ENCODE measurements at places on chromosomes 6 and 20. TPM values are rescaled to one million over a fixed set of nuclear protein-coding genes. Genes with fewer than 3 reads are reported as not detected.
A peak's percentile ranks its signal among the peaks of the same experiment; 100 is the strongest.

DNA sequence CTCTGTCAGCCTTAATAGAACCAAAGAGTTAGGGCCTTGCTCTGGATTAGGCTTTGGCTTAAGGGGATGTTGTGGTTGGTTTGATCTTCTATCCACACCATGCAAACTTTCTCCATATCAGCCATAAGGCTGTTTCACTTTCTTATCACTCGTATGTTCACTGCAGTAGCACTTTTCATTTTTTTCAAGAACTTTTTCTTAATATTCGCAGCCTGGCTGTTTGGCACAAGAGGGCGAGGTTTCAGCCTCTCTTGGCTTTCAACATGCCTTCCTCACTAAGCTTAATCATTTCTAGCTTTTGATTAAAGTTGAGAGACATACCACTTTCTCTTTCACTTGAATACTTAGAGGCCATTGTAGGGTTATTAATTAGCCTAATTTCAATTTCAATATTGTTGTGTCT, 193.1 kb downstream of the NRN1 start:
- no peak for DNase-seq

Gene RNF39
- polyA plus RNA-seq, result not detected

Gene EGFL8
- 9.8 TPM for polyA plus RNA-seq

- DNase-seq, result peak; percentile 7
Observed at GRCh38 chr6:109237077-109237985, 142.0 kb downstream of the CEP57L1 start.

GRCh38 chr20:2446845-2447244, 23.7 kb downstream of the SNRPB start:
- DNase-seq, result no peak

Gene NR2E1
- polyA plus RNA-seq, result not detected

Gene EPPIN
- polyA plus RNA-seq, result not detected

- no peak for DNase-seq
Observed at GRCh38 chr6:45486736-45487135, 109.0 kb upstream of the SUPT3H start.

GRCh38 chr6:34157236-34157830, 11.4 kb upstream of the GRM4 start:
- DNase-seq, result no peak

DNA sequence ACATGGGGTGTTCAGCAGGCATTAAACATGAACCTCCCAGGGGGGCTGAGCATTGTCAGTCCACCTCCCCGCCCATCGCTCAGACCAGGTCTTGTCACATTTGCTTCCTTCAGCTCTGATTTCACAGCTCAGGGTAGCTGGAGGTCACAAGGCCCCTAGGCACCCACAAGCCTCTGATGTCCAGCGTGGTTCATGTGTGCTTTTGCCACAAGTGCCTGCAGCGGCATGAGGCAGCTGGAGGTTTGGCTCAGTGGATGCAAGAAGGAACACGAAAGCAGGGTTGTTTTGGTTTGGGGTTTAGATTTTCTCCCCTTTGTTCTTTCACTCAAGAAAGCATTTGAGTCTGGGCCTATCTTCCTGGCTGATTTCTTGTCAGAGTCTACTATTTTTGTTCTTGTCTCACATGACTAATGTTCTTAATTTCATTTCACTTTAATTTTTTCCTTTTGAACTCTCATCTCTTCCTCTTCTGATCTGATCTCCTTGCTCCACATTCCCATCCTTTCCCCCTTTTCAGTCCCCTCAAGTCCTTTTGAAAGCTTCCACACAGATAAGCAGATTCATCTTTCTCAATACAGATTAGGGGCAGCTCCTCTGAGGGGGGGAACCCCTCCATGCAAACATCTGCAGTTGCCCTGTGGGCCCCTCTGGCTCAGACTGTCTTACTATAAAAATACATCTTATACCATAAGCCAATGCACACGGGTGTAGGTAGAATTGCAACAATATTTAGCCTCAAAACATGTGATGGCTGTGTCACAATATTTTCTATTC, 68.1 kb upstream of the CEP85L start:
- DNase-seq, result no peak

GRCh38 chr6:22023937-22024336, 272.9 kb downstream of the PRL start:
- no peak for DNase-seq

Gene RAET1L
- not detected for polyA plus RNA-seq

GRCh38 chr6:64084185-64084663, 448.6 kb downstream of the PHF3 start:
- DNase-seq, result no peak

Gene AGER
- 4.6 TPM for polyA plus RNA-seq

Gene FOXA2
- polyA plus RNA-seq, result not detected

Gene MTG2
- 22.2 TPM for polyA plus RNA-seq

DNA sequence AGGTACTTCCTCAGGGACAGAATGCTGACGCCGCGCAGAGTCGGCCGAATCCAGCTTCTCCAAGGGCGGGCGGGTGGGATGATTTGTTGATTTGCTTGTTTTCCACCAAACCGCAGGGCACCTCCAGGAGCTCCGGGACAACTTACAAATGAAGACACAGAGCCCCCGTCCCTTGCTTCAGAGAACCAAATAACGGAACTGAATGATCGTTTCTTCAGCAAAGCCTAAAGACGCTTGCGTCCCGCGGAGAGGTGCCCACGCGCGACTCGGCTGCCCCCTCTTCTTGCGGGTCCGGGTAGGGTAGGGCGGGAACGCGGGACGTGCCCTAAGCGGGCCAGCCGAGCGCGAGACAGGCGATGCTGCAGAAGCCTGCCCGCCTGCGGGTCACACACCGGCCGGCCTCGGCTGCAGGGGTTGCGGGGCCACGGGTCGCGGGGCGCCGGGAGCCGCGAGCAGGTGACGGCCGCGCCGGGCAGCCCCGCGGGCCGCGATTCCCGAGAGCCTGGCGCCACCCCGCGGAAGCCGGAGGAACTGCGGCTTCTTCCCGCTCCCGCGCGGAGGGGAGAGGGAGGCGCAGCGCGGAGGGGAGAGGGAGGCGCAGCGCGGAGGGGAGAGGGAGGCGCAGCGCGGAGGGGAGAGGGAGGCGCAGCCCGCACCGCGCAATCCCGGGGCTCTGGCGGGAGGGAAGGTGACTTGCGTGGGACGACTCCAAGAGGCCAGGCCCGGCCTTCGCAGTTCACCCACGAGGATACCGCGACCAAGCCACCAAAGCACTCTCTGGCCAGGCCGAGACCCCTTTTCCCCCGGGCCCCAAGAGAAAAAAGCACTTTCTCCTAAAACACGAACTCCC, 7.7 kb upstream of the FOXF2 start:
- peak; percentile 3 for DNase-seq

Gene SLC35F1
- polyA plus RNA-seq, result not detected

GRCh38 chr6:56382416-56382940, 135.1 kb upstream of the COL21A1 start:
- DNase-seq, result no peak

GRCh38 chr6:13303668-13304017, 24.7 kb downstream of the TBC1D7 start:
- DNase-seq, result peak; percentile 80

GRCh38 chr6:15368873-15369272, 123.0 kb downstream of the JARID2 start:
- no peak for DNase-seq

GRCh38 chr20:4151991-4152695, 136.8 kb upstream of the RNF24 start:
- no peak for DNase-seq

- DNase-seq, result no peak
Observed at GRCh38 chr6:34465531-34466241, at the start of gene PACSIN1. Gene PACSIN1, plus strand, starts transcription at chr6:34466076. Its CDS starts 60,230 bp downstream, at chr6:34526306.

DNA sequence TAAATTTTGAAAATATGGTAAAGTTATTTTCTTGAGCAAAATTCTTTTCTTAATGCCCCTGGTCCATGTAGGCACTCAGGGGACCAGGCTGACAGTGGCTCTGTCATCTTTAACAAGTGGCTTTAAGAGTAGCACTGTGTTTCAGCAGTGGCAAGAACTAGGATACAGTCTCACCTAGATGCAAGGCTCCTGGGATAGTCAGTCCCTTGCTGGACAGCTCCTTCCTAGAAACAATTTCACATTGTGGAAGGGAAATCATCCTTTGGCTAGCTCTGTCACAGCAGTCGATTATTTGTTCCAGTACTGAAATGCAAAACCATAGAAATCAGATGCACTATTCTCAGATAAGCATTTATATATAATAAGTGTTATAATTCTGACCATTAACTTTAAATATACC, 175.4 kb upstream of the KCNQ5 start:
- no peak for DNase-seq

- DNase-seq, result no peak
Observed at GRCh38 chr6:16222826-16223225, 15.6 kb upstream of the GMPR start.

Gene PRICKLE4
- 1.5 TPM for polyA plus RNA-seq

- no peak for DNase-seq
Observed at GRCh38 chr6:116963972-116964371, 86.9 kb downstream of the RFX6 start.

Gene CST9L
- not detected for polyA plus RNA-seq

Gene TMEM217
- 15.8 TPM for polyA plus RNA-seq

DNA sequence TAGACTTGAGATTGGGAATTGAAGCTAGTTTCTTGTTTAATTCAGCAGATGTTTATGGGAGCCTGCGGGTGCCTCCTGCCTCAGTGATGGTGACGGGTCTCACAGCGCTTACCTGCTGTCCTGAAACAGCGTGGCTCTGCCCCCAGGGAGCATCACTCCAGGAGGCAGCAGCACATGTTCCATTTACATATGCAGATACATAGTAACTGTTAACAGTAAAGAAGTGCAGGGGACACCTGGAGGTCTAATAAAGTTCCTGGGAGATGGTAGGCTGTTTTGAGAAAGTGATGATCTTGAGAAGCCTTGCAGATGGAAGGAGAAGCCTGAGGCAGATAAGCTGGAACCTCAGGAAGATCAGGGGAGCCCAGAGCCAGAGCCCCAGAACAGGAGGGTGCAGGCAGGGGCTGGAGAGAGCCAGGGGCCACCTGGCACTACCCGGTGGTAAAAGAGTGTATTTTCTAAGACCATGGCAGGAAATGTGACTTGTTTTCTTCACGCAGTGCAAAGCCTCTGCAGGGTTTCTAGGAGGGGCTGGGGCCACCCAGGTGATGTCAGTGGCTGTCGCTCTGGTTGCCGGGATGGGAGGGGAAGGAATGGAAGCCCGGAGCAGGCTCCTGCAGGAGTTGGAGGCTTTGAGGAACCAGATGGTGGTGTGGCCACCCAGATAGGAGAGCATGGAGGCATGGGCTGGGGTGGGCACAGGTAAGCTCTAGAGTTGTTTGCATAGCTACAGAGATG, 24.2 kb upstream of the KIF25 start:
- DNase-seq, result no peak

Measured in endothelial cell of umbilical vein (primary cell).